Activated T-cell treated with anti-CD3 and anti-CD28 coated beads, Interleukin-2, amount 50 U/mL, for 24 hours (primary cell): ENCODE measurements at places on chromosomes 12 and 14.

GRCh38 chr12:47391566-47391965 lies 311.8 kb upstream of the AMIGO2 start:
- DNase-seq, result peak; percentile 76

- no peak for DNase-seq
Measured at GRCh38 chr12:77485961-77486854, 344.5 kb upstream of the NAV3 start.

DNA sequence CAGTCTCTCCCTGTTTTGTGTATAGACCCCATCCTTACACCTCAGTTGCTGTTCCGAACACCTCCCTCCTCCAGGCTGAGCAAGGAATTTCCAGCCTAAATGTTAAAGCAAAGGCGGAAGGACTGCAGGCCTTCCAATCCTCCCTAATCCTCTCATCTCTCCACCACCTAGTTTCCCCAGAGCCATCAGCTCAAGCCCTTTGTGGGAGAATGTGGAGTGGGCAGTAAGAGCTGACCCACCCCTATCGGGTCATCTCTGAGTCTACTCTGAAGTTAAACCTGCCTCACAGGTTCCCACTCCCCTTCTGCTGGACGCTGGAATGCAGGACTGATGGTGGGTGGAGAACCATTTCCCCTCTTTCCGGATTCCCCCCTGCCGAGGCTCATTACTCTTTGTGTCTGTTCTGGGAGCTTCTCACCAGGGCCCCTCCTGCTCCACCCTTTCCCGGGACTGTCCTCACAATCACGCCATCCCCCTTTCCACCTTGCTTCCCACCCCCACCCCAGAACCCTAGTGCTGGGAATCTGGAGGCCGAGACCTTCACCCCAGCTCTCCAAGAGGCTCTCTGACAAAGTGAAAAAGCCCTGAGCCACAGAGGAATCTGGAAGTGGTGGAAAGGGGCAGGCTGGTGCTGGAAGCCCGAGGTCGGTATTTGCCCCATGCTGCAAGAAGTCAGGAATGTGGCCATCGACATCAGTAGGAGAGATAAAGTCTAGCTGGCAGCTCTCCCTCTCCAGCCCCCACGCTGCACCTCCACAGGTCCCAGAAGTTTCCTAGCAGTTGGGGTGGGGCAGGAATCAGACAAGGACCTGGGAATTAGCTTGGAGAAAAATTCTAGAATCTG lies 3.3 kb upstream of the KRT18 start:
- DNase-seq, result no peak

- DNase-seq, result peak; percentile 84
Measured at GRCh38 chr12:56987551-56988053, 18.7 kb downstream of the ZBTB39 start.

GRCh38 chr12:84912198-84913128 lies at the start of gene SLC6A15:
SLC6A15 (minus strand) TSS chr12:84912799; CDS start chr12:84892120, 20,679 bp downstream.
- DNase-seq, result no peak

GRCh38 chr14:30569216-30569902 lies 10.4 kb downstream of the G2E3 start:
- DNase-seq, result no peak

GRCh38 chr12:59093073-59093772 lies 172.9 kb upstream of the LRIG3 start:
- DNase-seq, result no peak

DNA sequence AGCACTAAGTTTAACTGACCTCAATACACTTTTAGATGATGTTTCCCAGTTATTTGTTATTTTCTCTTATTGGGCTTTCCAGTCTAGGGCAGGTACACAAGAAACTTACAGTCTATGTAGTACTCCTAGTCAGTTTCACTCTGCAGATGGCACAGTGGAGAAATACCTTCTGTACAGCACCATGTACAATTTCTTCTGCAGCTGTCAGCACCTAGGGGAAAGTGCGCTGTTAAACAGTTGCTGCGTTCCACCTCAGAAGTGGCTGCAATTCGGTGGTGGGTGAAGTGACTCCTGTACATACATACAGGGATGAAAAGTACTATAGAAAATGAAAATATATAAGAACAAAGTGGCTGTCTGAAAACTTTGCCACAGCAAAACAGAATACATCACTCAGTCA lies 48.3 kb downstream of the NOVA1 start:
- DNase-seq, result no peak

- no peak for DNase-seq
Measured at GRCh38 chr14:74583689-74584434, 28.2 kb downstream of the LTBP2 start.

DNA sequence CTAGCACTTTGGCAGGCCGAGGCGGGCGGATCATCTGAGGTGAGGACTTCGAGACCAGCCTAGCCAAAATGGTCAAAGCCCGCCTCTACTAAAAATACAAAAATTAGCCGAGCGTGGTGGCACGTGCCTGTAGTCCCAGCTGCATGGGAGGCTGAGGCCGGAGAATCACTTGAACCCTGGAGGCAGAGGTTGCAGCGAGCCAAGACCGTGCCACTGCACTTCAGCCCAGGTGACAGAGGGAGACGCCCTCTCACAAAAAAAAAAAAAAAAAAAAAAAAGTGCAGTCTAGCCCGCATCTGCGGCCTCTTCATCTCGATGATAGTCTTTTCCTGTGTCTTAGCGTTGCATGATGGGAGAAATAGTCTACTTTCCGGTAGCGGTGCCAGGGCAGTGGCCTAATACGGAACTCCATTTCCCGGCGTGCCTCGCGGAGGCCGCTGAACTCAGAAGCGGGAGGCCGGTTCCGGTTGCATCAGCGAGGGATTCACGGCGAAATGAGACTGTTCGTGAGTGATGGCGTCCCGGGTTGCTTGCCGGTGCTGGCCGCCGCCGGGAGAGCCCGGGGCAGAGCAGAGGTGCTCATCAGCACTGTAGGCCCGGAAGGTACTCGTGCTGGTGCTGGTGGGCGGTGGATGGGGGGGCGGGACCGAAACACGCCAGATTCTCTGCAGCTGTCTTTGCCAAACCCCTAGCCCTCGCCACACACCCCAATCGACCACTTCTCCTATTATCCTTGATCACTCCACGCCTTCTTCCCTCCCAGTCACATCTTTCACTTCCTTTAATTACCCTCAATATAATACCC lies at the start of gene MARS1:
TSS of gene MARS1 (plus strand) at position 472 of the 805 bp plus-strand sequence. CDS start at position 495, 23 bp downstream.
- DNase-seq, result peak; percentile 92

GRCh38 chr14:34231626-34232025 lies 230.4 kb downstream of the SPTSSA start:
- DNase-seq, result no peak

GRCh38 chr12:51976376-51977160 lies 25.1 kb downstream of the ACVR1B start:
- no peak for DNase-seq

GRCh38 chr12:82663893-82664292 lies 22.8 kb upstream of the TMTC2 start:
- no peak for DNase-seq

- no peak for DNase-seq
Measured at GRCh38 chr14:73640796-73641365, 3.9 kb upstream of the DNAL1 start.

DNA sequence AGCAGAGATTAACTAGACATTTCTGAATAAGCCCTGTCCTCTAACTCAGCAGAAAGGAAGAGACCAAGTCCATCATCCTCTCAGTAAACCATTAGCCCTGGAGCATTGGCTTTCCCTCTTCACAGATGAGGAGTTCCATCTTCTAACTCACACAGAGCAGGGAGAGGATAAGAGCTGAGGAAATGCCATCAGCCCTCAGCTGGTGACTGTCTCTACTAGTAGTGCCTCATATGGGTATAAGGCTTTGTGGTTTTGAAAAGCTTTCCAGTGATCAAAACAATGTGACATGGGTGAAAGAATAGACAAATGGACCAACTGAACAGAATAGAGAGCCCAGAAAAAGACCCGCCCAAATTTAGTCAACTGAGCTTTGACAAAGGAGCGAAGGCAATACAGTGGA lies 197.2 kb upstream of the NUDT4 start:
- no peak for DNase-seq

DNA sequence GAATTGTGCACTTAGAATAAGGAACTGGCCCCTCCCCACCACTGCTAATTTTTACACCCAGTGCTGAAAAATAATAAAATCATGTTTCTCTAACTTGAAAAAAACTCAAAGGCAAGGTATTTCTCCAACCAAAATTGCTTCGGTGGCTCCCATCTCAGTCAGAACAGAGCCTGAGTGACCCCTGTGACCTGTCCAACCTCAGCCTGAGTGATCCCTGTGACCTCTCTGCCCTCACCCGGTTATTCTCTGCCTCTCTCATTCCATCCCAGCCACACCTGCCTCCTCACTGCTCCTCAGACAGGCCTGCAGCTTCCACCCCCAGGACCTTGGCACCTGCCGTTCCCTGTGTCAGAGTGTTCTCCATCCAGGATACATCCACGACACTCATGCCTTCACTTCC lies 5.1 kb downstream of the SLC6A12 start:
- no peak for DNase-seq

DNA sequence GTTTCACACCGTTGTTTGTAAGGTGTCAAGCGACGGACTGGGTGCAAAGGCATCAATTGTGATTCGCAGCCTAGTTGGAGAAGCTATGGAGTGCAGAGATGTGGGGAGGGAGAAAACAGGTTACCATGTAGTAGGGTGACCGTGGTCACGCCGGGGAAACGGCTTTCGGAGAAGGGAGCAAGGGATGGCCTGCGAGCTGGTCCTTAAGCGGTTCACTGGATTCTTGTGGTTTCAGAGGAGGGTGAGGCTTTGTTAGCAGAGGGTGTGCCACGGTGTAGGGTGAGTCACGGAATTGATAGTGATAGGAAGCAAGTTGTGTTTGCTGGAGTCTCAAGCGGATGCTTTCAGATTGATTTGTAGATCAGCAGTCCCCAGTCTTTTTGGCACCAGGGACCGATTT lies 2.3 kb downstream of the PIWIL1 start:
- no peak for DNase-seq

DNA sequence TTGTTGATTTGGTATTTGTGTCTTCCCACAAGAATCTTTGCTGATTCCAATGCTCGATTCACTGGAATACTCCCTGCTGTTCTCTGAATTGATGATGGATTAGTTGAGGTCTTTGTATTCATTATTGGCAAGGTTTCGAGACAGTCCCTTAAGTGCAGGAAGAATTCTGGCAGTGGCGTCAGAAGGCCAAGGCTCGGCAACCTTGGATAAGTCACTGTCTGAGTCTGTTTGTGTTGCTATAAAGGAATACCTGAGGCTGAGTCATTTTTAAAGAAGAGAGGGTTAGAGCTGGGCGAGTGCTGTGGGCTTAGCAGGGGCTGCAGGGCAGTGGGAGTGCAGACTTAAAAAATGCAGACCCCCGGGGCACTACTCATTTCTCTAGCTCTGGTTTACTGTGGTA lies 56.9 kb downstream of the CHST11 start:
- DNase-seq, result no peak

DNA sequence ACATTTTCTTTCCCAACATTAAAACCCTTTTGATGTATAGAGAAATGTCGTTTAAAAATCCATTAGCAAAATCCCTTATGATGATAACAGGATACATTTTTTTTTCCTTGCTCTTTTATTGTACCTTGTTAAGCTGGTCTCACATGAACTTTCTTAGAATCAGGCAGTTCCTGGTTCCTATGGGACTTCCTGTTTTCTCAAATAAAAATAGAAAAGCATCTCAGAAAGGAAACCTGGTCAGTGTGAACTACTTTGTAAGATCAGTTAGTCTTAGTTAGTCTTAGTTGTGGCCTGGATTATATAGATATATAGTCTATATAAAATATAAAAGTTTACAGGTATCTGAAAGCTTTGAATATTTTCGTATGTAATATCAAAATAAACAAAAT lies 40.3 kb downstream of the LEMD3 start:
- DNase-seq, result no peak

GRCh38 chr14:77790566-77791224 lies 9.2 kb upstream of the ADCK1 start:
- DNase-seq, result no peak

- DNase-seq, result no peak
Measured at GRCh38 chr14:105299654-105300541, 903 bp downstream of the BRF1 start.

GRCh38 chr12:122893208-122894153 lies 2.4 kb downstream of the VPS37B start:
- DNase-seq, result no peak

- DNase-seq, result no peak
Measured at GRCh38 chr12:133120385-133121191, 9.5 kb downstream of the ZNF891 start.

DNA sequence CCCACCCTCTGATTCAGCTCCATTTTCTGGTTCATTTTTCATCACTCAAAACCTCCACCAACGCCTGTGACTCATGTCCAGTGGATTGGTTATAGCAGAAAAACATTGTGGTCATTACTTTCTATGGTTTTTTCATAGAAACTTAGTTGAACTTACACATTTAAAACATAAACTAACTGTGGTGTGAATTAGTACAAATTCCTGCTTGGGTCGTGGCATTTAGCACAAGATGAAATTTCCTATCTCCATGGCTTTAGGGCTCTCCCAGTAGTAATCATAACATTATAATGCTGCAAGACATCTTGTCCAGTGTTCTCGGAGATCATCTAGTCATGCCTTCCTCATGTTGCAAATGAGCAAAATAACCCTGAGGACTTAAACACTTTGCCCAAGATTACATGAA lies 7.1 kb downstream of the RNASE7 start:
- DNase-seq, result no peak

DNA sequence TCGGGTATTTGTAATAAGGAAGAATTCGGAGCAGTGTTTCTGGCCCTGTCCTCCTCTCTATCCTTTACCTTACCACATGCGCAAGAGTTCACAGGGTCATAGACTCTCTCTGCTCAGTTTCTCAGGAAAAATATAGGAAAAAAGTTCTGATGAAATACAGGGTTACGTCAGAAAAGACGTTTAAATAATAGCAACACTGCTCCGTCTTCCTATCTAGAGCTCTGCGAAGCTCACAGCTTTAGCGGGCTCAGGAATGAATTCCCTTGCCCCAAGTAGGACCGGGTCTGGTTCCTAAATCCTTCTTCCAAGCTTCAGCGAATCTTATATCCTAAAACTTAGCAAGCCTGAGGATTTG lies 365 bp downstream of the CCDC59 start:
- DNase-seq, result no peak

DNA sequence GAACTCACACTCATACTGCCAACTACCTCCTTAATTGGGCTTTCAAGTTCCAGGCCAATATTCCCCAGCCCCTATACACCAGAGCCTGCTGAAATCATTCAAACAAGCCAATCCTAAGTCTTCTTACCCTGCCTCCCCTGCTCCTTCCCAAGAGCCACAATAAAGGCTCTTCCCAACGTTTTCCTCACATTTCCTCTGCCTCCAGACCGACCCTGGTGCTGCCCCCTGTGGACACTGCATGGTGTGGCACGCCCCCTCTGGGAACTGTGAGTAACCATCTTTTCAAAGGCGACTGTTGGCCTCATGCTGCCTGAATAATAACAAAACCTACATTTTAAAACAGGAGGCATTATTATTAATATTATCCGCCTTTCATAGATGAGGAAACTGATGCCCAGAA lies 111.6 kb upstream of the NOS1 start:
- DNase-seq, result no peak

DNA sequence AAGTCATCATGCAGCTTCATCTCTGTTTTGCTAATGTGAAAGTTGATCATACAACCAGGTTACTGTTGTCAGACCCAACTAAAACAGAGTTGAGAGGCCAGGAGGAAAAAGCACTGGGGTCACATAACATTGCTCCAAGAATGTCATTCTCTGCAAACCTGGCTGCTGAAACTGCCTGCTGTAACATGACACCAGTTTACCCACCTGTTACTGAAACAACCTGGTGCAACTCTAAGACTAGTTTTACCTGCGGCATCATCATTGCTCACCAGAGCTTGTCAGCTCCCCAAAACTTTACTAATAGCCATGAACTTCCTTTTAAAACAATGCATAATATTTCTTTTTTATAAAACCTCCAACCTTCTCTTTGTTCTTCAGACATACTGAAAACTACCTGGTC lies 30.7 kb upstream of the DEGS2 start:
- no peak for DNase-seq
